ENCODE measurements at places on chromosomes 3 and 15. TPM values are rescaled to one million over a fixed set of nuclear protein-coding genes. Genes with fewer than 3 reads are reported as not detected.

DNA sequence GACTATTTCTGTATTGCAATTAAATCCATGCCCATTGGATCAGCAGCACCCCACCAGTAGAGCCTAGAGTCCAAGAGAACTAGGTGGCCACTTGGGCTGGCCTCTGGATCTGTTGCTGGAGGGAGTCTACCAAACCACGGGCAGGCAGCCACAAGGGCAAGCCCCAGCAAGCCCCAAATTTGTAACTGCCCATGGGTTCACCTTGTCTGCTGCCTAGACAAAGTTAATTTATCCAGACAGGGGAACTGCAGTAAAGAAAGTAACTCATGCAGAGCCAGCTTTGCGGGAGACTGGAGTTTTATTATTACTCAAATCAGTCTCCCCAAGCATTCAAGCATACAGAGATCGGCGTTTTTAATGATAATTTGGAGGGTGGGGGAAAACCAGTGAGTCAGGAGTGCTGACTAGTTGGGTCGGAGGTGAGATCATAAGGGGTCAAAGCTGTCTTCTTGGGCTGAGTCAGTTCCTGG, 74.0 kb upstream of the TERB2 start:
- no peak for DNase-seq
- peaks cover 2% of the 10 kb centered on the region for H3K36me3 ChIP-seq
- H3K27ac ChIP-seq: no peak overlapping the region

DNA sequence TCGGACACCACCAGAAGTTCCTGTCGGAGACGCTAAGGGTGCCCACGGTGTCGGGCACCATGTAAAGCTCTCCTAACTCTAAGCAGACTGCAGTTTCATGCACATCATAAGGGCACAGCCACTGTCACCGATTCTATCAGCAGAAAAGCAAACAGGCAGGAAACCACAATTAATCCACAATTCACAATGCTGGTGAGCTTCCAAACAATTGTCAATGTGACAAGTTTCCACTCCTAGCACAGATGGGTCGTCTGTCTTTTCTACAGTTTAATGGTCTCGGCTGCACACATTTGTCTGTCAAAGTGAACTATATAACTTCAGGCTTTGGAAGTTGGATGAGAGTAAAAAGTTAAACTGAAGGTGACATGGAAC, 8.8 kb upstream of the OCA2 start:
- DNase-seq: no peak
- H3K4me3 ChIP-seq: peak overlapping the region; percentile 6
- H3K27me3 ChIP-seq: peaks cover 26% of the 10 kb centered on the region
- no peak overlapping the region for H3K27ac ChIP-seq
- peaks cover 6% of the 10 kb centered on the region for H3K36me3 ChIP-seq
- H3K4me1 ChIP-seq: peaks cover 12% of the 10 kb centered on the region

- peaks cover 43% of the 10 kb centered on the region for H3K36me3 ChIP-seq
- H3K27ac ChIP-seq: no peak overlapping the region
- peaks cover 64% of the 10 kb centered on the region for H3K4me1 ChIP-seq
Measured at GRCh38 chr3:71707595-71707994, 17.6 kb downstream of the EIF4E3 start.

DNA sequence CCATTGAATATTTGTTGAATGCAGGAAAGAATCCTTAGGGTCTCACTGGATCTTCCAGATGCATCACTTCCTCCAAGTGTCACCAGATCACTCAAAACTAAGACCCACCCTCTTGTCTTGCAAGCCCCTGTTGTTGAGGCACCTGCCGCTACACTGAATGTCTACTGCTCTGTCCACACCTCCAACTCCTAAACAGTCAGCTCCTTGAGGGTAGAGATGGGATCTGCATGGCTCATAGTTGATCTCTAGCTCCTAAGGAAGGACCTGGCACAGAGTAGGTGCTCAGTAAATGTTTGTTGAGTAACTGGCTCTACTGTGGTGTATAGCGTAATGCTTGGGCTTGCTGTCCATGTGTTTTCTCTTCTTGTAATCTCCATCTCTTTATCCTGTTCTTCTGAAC, 8.8 kb downstream of the SLC6A20 start:
- no peak overlapping the region for H3K27ac ChIP-seq
- no peaks in the 10 kb centered on the region for H3K4me1 ChIP-seq
- DNase-seq: no peak
- H3K27me3 ChIP-seq: peaks cover 32% of the 10 kb centered on the region

GRCh38 chr3:172154768-172155664, 115.6 kb downstream of the FNDC3B start:
- H3K4me3 ChIP-seq: peak overlapping the region; percentile 6
- H3K27ac ChIP-seq: no peak overlapping the region
- H3K4me1 ChIP-seq: peaks cover 28% of the 10 kb centered on the region
- peaks cover 8% of the 10 kb centered on the region for H3K36me3 ChIP-seq

Gene CLDN16
- total RNA-seq: not detected

Gene RAD18
- 31.1 TPM for total RNA-seq

Gene ST8SIA2
- total RNA-seq: not detected

Gene DZIP3
- 29.9 TPM for total RNA-seq

- H3K4me3 ChIP-seq: no peak overlapping the region
- no peaks in the 10 kb centered on the region for H3K27me3 ChIP-seq
- no peaks in the 10 kb centered on the region for H3K4me1 ChIP-seq
- no peak for DNase-seq
Measured at GRCh38 chr3:44923632-44924456, 49.4 kb downstream of the TGM4 start.

DNA sequence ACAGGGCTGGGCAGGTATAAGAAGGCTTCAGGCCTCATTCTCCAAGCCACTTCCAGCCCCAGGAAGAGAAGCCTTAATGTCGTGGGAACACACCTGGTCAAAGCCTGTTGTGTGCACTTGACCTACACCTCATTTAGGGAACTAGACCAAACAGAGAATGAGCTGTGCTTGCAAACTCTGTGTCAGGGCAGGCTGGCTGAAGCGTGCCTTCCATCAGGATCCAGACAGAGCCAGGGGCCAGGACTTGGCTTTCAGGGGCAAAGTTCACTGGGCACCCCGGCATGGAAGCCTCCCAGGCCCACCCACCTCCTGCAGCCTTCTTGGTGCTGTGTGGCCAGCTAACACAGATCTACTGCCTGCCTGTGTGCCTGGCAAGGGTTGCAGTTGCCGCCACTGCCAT, 11.5 kb downstream of the RBPMS2 start:
- no peak overlapping the region for H3K27ac ChIP-seq
- peaks cover 4% of the 10 kb centered on the region for H3K4me1 ChIP-seq
- H3K4me3 ChIP-seq: no peak overlapping the region
- DNase-seq: no peak
- H3K27me3 ChIP-seq: no peaks in the 10 kb centered on the region

Gene GOLGA8J
- total RNA-seq: 0.80 TPM

- H3K27me3 ChIP-seq: no peaks in the 10 kb centered on the region
- peaks cover 8% of the 10 kb centered on the region for H3K4me1 ChIP-seq
- DNase-seq: no peak
- H3K4me3 ChIP-seq: no peak overlapping the region
- H3K36me3 ChIP-seq: peaks cover 3% of the 10 kb centered on the region
Measured at GRCh38 chr15:92797168-92798052, 102.7 kb upstream of the CHD2 start.

Gene IL5RA
- 0.64 TPM for total RNA-seq

- peaks cover 3% of the 10 kb centered on the region for H3K4me1 ChIP-seq
- no peak overlapping the region for H3K27ac ChIP-seq
- H3K4me3 ChIP-seq: no peak overlapping the region
- H3K27me3 ChIP-seq: no peaks in the 10 kb centered on the region
Measured at GRCh38 chr3:81735334-81735733, 26.1 kb downstream of the GBE1 start.

Gene CLDN18
- not detected for total RNA-seq

- DNase-seq: no peak
- H3K36me3 ChIP-seq: no peaks in the 10 kb centered on the region
- H3K27ac ChIP-seq: no peak overlapping the region
- H3K4me3 ChIP-seq: no peak overlapping the region
- peaks cover 4% of the 10 kb centered on the region for H3K27me3 ChIP-seq
- H3K4me1 ChIP-seq: peaks cover 1% of the 10 kb centered on the region
Measured at GRCh38 chr3:114449271-114450007, 155.6 kb downstream of the TIGIT start.

DNA sequence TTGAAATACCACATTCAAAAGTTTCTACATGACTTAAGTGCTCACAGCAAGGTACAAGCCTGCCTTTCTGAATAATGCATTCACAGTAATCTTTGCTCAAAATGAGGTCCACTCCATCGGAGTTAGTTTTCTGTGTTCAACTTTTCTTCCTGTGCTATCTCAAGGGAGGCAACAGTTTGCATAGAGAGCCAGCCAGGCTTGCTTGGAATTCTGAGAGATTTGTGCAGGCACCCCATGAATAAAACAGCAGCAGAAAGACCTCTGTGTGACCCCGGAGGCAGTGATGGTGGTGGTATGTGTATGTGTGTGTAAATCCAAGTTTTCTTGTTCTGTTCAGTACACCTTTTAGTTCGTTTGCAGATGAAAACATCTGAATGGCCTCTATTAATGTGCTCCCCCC, 124.0 kb downstream of the ADAMTS9 start:
- H3K4me3 ChIP-seq: no peak overlapping the region
- DNase-seq: no peak
- H3K4me1 ChIP-seq: no peaks in the 10 kb centered on the region
- H3K27ac ChIP-seq: no peak overlapping the region

DNA sequence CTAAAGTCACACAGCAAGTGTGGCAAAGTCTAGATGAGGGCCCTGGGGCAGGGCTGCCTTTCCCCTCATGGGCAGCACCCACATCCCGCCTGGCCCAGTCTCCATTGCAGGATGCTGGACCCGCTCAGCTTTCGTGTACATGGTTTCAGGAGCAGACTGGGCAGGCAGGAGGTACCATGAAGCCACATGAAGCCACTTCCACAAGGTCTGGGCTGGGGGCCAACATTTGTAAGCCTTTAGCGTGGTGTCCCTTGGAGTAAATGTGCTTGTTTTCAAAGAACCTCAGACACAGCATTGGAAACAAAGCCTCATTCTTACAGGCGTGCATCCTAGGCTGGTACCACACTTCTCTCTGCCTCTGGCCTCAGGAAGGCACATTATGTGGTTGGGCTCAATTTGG, 34.5 kb downstream of the UMPS start:
- H3K36me3 ChIP-seq: no peaks in the 10 kb centered on the region
- H3K27me3 ChIP-seq: peaks cover 10% of the 10 kb centered on the region
- DNase-seq: no peak
- no peak overlapping the region for H3K27ac ChIP-seq
- peaks cover 4% of the 10 kb centered on the region for H3K4me1 ChIP-seq

DNA sequence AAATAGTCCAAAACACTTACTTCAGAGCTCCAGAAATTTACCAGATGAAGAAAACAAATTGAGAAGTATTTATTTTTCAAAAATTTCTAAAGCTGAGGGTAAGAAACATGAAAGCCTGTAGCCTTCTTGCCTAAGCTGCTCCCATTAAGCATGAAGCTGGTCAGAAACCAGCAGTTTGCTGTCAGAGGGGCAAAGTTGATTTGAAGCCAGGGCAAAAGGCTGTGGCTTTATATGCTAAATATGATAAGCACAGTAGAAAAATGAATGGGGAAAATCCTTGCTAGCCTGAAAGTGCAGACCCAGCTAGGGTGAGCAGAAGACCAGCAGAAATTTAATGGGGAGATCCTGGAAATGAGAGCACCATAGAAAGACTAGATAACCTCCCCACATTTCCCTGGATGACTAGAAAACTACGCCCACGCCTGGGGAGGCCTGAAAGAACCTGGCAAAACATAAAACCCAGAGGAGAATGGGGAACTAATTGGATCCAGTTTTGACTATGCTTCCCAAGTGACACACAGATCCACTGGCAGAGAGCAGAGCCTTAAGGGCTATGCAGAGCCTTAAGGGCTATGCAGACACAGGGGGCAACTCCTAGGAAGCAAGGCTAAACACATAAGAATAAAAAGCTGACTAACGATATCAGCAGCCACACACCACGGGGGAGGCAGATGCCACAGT, 43.0 kb upstream of the HEG1 start:
- peaks cover 5% of the 10 kb centered on the region for H3K27me3 ChIP-seq
- peaks cover 3% of the 10 kb centered on the region for H3K36me3 ChIP-seq
- no peak for DNase-seq
- no peak overlapping the region for H3K27ac ChIP-seq
- H3K4me3 ChIP-seq: no peak overlapping the region
- peaks cover 3% of the 10 kb centered on the region for H3K4me1 ChIP-seq

DNA sequence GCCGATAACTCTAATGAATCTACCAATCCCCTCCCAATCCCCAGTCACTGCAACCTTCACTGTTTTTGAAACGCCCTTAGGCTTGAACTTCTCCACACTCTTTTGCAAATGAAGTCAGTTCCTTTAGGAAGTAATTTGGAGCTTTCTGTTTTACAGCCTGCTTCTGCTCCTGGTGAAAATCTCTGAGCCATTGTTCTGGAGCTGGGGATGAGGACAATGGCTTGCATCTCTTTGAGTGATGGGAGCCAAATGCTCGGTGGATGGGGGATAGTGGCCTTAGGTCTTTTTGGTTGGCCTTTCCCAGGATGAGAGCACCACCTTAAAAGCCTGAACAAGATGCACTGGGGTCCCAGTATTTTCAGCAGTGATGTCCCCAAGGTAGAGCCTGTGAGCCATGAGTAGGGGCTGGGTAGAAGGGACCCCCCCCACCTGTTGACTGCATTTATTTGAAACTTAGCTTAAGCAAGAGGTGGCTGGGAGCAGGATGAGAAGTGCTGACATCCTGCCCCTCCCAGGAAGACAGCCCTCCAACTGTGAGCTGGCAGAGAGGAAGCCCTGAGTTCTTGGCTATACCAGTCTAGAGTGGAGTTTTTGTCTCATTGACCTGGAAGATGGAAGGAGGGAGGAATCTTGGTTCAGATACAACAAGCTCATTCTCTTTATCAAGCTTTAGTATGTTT, 7.6 kb upstream of the MYO5C start:
- H3K4me3 ChIP-seq: peak overlapping the region; percentile 19
- peaks cover 8% of the 10 kb centered on the region for H3K4me1 ChIP-seq
- peaks cover 9% of the 10 kb centered on the region for H3K27me3 ChIP-seq
- peaks cover 13% of the 10 kb centered on the region for H3K36me3 ChIP-seq
- no peak for DNase-seq

Gene SAMD7
- not detected for total RNA-seq

DNA sequence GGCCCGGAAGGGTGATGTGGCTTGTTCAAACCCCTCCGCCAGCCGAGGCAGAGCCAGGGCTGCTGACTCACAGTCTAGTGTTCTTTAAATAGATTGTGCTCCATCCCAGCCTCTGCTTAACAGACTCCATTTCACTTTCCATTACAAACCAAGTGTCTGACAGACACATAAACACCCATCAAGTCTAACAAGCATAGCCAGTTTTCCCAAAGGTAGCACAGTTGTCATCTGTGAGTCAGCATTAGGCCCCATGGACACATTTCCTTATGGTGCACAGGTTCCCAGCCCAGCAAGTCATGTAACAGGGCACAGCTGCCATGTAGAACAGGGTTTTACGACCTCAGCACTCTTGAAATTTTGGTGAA, 109.9 kb upstream of the RAP2B start:
- H3K27me3 ChIP-seq: no peaks in the 10 kb centered on the region
- H3K36me3 ChIP-seq: no peaks in the 10 kb centered on the region
- H3K4me1 ChIP-seq: no peaks in the 10 kb centered on the region
- no peak for DNase-seq
- H3K4me3 ChIP-seq: no peak overlapping the region

Gene ENTPD3
- total RNA-seq: not detected

- peaks cover 6% of the 10 kb centered on the region for H3K4me1 ChIP-seq
- H3K27me3 ChIP-seq: peaks cover 2% of the 10 kb centered on the region
- H3K36me3 ChIP-seq: no peaks in the 10 kb centered on the region
- no peak overlapping the region for H3K4me3 ChIP-seq
Measured at GRCh38 chr3:177263615-177264368, 66.5 kb upstream of the TBL1XR1 start.

GRCh38 chr15:77352887-77353286, 67.0 kb downstream of the PEAK1 start:
- H3K4me1 ChIP-seq: peaks cover 2% of the 10 kb centered on the region
- H3K4me3 ChIP-seq: no peak overlapping the region
- H3K27ac ChIP-seq: no peak overlapping the region
- no peak for DNase-seq
- H3K27me3 ChIP-seq: no peaks in the 10 kb centered on the region
